Stimulated activated CD8-positive, alpha-beta memory T cell treated with anti-CD3 and anti-CD28 coated beads, Interleukin-15, amount 100 ng/mL, for 1 hour (primary cell): ENCODE measurements at places on chromosomes 16 and 17.

GRCh38 chr17:79023886-79024771 is at the start of gene C1QTNF1:
Gene C1QTNF1, plus strand, starts transcription at chr17:79024169. Its CDS starts 19,800 bp downstream, at chr17:79043969.
- no peak for DNase-seq

GRCh38 chr16:30186444-30186781 is 3.0 kb downstream of the CORO1A start:
- no peak for DNase-seq

GRCh38 chr16:61364990-61365389 is 671.2 kb downstream of the CDH8 start:
- no peak for DNase-seq

DNA sequence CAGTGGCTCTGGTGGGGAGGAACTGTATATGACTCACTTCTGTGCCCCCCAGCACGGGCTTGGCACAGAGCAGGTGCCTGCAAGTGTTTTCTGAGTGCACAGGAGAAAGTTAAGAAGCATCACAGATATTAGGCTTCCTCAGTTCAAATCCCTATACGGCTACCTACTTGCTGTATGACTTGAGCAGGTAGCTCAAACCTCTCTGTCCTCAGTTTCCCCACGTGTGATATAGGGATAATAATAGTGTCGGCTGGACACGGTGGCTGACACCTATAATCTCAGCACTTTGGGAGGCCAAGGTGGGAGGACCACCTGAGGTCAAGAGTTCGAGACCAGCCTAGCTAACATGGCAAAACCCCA is 95.7 kb downstream of the C16orf78 start:
- DNase-seq, result no peak

- DNase-seq, result no peak
Measured at GRCh38 chr17:13643180-13643579, 41.5 kb upstream of the HS3ST3A1 start.

DNA sequence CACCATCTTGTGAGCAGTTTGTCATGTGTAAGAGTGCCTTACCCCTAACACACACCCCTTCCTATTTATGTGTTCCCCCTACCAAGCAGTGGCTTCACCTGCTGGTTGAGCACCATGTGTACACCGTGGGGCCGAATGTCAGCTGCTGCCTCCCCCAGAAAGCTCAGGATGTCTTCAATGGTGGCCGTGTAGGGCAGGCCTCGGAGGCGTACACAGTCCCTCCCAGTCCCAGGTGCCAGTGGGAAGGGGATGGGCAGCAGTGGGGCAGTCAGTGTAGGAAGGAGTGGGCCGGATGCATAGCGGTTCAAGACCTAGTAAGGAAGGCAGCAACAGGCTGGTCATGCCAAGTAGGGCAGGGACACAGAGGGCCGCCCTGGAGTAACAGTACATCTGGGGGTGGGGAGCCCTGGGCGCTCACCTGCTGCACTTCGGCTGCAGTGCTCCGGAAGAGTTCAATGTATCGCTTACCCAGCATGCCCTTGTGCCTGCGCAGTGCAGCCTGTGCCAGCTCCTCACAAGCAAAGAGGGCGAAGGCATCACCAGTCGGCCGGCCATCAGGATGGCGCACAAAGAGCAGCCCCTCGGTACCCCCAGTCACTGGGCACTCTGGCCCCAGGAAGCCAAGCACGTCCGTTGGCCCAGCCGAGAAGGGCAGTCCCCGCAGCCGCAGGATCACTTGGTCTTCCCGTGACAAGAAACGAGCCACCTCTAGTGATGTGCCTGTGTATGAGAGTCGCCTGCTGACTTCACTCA is 4.4 kb downstream of the ESRP2 start:
- no peak for DNase-seq

DNA sequence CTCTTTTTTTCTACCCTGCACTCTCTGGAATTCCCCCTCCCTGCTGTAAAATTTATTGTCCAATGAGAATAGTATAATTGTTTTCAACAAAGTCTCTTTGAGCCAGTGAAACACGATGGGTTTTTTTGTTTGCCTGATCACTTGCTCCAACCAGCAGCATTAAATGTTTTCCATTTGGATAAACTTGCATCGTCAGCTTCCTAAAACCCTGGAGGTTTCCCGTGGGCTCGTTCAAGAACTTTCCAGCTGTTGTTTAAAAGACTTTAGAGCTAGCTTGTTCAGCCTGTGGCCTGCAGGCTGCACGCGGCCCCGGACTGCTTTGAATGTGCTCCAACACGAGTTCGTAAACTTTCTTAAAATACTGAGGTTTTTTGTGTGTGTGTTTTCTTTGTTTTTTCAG is 14.9 kb downstream of the NAGPA start:
- no peak for DNase-seq

- DNase-seq, result no peak
Measured at GRCh38 chr16:24102209-24102660, 153.9 kb upstream of the CACNG3 start.

GRCh38 chr17:6714315-6714874 is 1.2 kb upstream of the SLC13A5 start:
- no peak for DNase-seq

GRCh38 chr17:20053361-20053964 is 44.3 kb downstream of the SPECC1 start:
- no peak for DNase-seq

DNA sequence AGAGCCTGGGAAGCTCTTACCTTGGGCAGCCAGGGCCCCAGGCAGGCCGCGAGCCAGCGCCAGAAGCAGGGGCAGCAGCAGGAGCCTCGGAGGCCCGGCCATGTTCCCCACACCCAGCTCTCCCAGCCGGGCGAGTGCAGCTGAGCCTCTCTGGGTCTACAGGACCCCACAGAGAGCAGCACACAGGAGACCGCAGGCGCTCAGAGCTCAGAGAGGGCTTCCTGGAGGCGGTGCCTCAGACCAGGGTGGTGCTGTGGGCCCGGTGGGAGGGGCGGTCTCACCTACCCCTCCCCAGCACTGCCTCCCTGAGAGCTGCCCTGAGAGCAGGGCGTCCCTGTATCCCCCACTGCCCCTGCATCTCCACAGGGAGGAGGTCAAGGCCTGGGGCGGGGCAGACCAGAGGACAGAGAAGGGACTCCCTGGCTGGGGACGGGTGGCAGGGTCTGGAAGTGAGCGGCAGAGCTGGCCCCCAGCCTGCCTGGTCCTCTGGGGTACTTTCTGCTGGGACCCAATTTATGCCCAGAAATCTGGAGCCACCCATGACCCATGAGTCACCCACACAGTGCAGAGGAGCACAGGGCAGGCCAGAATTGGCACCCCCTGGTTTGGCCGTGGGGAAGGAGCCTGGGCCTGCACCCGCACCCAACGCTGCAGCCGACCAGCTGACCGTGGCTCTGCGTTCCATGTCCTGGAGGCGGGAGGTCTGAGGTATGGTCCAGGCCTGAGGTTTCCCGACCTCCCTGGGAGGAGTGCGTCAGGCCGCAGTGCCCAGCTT is at the start of gene CD7:
Gene CD7 (minus strand): TSS at position 215 of the 775 bp plus-strand sequence. CDS start 113 bp downstream, at position 102.
- DNase-seq, result no peak

DNA sequence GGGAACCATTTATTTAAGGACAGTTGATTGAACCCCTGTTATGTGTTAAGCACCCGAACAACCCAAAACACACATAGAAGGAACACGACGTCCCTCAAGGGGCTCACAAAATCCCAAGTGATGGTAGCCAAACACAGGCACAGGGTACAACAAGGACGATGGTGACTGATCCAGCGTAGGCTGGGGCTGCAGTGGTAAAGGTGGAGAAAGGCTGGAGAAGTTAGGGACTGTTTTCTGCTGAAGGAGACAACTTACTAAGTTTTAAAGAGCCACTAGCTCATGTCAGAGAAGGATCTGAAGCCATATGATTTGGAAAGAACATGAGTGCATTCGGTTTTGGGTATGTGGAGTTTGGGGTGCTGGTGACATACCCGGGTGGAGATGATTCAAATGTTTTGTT is 229.6 kb upstream of the TNRC6C start:
- DNase-seq, result no peak

- DNase-seq, result no peak
Measured at GRCh38 chr17:80782536-80783427, 208.9 kb upstream of the CHMP6 start.

DNA sequence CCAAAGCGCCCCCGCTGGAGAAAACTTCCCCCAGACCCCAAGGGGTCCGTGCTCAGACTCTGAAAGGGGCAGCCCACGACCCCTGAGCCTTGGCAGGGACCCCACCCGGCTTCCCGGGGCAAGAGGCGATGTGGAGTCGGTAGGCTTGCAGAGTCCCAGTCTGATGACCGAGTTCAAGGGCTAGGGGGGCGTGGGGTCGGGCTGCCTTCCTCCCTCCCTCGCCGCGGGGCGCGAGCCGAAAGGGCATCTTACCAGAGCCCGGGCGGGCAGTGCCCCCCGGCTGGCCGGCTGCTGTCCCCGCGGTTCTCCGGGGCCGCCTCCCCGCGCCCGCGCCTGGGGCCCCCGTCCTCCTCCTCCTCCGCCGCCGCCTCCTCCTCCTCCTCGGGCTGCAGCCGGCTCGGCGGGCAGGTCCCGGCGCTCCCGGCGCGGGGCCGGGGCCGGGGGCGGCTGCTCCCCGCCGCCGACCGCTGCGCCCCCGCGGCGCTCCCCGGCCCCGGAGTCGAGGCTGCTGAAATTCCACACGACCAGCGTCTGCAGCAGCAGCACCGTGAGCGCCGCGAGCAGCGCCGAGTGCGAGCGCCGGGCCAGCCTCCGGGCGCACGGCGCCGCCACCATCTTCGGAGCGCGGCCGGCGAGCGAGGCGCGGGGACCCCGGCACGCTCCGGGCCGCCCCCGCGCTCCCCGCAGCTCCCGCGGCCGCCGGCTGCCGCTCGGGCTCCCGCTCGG is 415 bp downstream of the XYLT1 start:
- DNase-seq, result no peak

DNA sequence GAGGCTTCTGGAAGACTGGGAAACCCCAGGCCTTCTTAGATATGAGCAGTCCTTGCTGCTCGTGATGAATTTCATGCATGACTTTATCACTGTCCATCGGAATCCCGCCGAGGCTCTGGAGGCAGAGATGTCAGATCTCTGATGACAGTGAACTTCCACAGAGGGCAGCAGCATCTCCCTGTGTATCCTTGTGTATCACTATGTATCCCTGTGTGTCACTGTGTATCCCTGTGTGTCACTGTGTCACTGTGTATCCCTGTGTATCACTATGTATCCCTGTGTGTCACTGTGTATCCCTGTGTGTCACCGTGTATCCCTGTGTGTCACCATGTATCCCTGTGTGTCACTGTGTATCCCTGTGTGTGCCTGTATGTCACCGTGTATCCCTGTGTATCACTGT is 160.2 kb upstream of the CHMP6 start:
- no peak for DNase-seq

DNA sequence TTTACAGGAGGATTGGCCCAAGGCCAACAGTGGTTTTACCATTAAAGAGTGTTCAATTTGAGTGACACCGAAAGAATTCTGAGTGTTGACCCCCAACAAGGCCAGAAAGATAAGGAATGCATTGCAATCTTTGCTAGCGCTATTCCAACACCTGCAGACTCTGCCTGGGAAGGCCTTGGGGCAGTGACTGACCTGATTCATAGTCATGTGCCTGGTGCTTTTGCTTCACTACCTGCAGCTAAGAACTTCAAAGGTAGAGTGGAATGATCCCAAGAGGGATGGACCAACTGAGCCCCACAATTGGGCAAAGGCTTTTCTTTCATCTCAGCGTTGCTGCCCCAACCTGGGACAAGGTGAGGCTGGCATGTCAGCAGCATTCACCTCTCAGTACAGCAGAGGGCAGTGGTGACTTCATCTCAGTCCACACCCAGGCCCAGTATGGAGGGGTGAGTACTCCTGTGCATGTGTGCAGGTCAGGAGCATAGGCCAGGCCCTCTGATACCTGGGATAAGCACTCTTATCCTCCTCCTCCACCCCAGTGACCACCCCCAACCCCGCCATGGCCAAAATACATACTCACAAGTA is 149.6 kb upstream of the GNAO1 start:
- DNase-seq, result peak; percentile 2

GRCh38 chr16:916035-916799 is 54.6 kb downstream of the LMF1 start:
- no peak for DNase-seq
